ENCODE measurements at places on chromosomes 12 and 14.

GRCh38 chr14:72907886-72908285 lies 14.0 kb upstream of the DPF3 start:
- DNase-seq, result no peak

DNA sequence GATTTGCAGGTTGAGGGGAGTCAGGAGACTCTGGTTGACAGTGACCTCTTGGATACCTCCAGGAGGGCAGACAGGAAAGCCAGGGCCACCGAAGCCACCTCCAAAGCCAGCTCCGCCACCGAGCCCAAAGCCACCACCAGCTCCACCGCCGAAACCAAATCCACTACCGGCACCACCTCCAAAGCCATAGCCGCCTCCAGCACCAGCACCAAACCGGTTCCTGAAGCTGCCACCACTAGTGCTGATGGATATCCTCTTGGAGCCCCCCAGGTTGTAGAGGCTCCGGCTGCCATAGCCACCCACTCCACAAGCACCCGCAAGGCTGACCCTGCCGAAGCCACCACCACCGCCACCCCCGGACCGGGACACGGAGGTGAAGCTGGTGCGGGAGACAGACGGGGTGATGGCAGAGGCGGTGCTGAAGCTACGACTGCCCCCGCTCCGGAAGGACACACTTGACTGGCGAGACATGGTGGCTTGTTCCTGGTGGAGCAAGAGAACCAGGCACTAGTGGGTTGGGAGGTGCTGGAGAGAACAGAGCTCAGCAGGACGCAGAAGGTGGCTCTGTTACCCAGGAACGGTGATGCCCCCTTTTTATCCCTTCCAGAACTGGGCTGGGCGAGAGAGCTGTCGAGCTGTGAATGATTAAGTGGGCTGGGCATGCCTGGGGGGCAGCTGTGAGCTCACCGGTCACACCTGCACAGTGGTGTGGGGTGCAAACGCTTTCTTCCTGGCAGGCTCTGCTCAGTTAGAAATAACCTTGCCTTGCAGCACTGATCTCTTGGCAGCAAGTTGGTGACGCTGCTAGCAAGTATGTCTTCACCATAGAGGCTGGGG lies at the start of gene KRT5:
Gene KRT5 (minus strand): TSS at position 569 of the 837 bp plus-strand sequence. CDS start 98 bp downstream, at position 471.
- no peak for DNase-seq

GRCh38 chr14:85595981-85596380 lies 66.0 kb downstream of the FLRT2 start:
- DNase-seq, result no peak

- DNase-seq, result no peak
Measured at GRCh38 chr12:47739979-47740378, 14.7 kb upstream of the ENDOU start.
